ENCODE measurements at places on chromosomes 13 and 19.

DNA sequence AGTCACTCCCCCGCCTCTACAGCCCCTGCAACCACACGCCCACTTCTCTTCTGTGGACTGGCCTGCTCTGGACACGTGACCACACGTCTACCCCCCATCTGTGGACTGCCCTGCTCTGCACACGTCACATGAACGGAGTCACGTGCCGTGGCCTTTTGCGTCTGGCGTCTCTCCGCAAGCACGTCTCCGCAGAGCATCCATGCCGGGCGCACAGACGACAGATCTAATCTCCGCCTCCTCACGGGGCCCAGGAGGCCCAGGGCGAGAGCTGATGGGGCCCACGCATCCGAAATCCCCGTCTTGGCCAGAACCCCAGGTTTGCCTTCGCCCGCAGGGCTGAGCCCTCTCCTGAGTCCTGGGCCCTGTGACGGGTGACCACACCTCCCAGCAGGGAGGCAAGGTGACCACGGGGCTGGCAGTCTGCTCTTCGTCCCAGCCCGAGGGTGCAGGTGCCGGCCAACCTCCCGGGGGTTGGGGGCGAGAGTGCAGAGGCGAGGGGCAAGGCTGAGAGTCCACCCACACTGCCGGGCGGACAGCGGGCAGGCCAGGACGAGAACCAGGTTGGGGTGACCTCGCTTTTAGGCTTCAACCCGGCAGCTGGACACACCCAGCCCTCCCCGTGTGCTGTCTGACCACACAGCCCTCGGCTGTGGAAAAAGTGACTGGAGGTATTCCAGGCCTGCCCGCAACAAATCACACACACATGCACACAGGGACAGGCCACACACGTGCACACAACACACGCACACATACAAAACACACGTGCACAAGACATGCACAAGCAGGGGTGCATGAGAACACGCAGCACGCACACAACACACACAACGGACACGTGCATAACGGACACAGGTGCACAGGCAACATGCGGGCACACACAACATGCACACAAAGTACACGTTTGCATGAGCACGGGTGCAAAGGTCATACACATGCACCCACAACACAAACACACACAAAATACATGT lies 3.9 kb downstream of the SBNO2 start:
- DNase-seq: no peak

DNA sequence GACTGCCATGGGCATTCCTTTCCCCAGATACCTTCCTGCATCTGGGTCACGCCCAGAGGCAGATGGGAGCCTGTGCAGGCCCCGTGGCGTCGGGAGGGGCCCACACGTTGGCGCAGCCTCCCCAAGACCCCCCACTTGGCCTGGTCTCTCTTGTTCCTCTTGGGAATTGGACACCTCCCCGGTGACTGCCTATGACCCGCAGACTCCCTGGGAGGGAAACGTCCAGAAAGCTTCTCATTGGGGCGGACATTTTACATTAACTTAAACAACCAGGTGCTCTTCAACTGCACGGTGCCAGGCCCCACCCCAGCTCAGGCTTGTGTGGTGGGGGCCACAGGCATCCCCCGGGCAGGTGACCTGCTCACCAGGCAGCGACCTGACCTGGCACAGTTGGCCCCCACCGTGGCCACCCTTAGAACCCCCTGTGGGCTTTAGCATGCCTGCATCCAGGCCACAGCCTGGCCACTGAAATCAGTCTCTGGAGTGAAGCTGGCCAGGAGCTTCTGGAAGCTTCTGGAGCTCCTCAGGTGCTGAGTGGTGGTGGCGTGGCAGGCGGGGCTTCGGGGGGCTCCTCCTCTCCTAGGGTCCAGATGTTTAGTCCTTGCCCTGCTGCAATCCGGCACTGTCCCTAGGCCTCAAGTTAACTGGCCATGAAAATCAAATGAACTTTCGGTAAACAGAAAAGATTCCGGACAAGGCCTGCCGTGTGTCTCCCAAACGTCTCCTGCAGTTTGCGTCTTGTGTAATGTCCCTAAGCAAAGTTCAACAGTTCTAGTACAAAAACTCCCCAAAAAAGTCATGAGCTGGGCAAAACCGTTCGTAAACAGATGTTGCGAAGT lies 8.5 kb upstream of the PROZ start:
- DNase-seq: no peak

GRCh38 chr13:45951166-45951565 lies 99.6 kb upstream of the SIAH3 start:
- DNase-seq: no peak

GRCh38 chr13:39612023-39612637 lies 9.1 kb upstream of the LHFPL6 start:
- DNase-seq: no peak

DNA sequence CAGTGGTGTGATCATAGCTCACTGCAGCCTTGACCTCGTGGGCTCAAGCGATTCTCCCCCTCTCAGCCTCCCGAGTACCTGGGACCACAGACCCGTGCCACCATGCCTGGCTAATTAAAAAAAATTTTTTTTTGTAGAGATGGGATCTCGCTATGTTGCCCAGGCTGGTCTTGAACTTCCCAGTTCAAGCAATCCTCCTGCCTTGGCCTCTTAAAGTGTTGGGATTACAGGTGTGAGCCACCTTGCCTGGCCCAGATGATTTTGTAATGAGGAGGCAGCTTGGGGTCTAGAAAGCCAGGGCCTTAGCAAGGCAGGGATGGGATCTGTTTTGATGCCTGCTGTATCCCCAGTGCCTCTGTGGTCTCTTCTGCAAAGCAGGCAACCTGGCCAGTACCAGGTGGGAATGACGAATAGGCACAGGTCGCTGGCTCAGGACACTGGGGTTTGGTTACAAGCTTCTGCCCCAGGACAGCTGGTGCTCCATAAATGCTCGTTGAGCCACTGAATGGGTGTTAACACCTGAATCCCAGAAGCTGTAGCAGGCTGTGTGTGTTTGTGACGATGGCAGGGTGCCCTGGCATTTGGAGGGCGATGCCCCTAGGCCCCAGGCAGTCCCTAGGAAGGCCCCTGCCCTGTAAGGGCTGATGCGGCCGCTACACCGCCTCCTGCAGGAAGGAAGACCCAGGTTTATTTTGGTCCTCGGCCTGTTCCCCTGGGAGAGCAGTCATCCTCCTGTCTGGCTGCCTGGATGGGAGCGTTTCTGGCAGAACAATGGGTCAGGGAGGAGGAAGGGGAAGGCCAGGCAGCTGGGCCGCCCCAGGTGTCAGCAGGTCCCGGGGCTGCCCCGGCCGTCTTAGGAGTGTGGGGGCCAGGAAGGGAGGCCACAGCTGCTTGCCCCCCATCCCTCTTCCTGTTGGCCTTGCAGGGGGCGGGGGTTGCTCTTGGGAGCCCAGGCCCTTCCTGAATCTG lies 8.6 kb downstream of the TNFAIP8L1 start:
- no peak for DNase-seq

DNA sequence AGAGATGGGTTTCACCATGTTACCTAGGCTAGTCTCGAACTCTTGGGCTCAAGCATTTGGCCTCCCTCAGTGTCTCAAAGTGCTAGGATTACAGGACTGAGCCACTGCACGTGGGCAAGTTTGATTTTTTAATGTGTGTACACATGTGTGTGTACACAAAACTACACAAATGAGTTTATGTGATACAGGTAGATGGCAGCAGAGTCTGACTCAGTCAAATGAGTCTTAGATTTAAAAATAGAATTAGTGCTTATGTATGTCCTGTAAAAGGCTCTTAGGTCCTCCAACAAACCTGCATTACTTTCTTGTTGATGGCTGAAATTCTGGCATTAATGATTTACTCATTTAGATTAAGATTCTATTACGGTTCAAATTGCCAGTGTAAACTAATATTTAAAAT lies 293.7 kb downstream of the PCDH17 start:
- DNase-seq: no peak

DNA sequence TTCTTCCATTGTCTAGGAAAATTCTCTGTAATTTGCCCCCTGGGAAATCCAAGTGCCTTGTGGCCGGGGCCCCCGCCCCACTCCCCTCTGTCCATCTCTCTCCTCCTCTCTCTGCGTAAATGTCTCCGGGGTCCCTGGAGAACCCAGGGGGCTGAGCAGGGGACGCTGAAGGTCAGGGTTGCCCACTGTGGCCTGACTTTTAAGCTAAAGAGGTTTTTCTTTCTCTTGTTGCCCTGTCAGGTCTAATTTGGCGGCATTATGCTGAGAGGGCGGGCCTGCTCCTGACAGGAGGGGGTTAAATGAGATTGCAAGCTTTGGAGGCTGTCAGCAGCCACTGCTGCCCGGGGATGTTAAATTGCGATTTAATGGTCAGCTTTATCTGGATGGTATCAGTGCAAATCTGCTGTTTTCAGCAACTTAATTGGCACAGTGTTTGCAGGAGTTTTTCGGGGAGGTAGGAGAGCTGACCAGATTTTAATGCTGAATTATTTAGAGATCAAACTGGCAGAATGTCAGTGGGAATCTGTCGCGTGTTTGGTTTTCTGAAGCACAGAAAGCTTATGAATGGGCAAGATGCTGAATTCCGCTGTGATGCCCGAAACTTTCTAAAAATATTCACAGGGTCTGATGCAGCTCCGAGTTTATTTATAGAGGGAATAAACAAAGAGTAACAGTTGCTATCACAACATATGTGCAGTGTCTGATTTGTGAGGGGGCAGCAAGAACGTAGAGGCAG lies 93.2 kb upstream of the SOX1 start:
- no peak for DNase-seq

- no peak for DNase-seq
These were observed 7.1 kb downstream of the RBM26 start for GRCh38 chr13:79398915-79399314.
